D341Med (cell line): ENCODE measurements at places on chromosomes 4 and X.

DNA sequence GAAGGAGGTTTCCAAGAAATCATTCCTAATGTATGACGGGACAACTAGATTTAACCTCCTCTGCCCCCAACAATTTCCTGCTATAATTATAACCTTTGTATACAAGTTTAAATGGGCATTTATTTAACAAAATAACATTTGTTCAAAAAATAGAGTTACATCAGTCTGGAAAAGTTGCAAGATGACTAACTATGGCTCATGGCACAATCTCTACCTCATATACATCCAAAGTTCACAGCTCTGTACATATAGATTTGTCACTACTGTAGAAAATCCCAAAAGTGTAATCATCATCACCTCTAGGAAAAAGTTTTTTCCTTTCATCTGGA, 3.8 kb upstream of the RPS6KA3 start:
- no peak for DNase-seq

DNA sequence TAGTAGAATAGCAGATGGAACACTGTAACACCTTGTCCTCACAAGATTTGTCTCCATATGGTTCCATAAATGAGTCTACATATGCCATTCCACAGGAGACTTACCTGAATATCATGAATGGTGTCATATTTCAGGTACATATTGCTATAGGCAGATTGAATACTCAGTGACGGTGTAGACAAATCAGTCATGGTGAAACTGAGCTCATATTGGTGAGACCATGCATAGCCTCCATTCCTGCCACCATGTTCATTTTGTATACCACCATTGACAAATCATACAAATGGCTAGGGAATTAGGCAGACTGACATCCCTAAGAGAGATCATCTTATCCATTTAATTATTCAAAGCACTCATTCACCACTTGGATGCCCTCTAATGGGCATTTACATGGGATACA, 38.0 kb upstream of the SPP1 start:
- no peak for DNase-seq

DNA sequence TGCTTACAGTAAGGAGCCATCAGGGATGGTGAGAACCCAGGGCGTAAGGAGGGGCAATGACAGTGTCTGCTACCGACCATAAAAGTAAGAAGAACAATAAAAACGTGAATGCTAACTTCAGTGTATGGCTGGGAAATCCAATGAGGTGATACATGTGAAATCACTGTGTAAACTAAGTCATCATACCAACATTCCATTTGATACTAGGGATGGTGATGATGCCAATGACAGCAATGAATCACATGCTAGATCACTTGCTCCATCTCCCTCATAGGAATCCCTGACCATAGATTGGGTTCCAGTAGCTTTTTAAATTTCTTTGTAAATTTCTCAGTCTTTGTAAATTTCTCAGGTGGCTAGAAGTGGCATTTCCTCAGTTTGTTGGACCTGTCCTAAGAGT, 146.3 kb downstream of the SMIM20 start:
- no peak for DNase-seq

- peak; percentile 43 for DNase-seq
These were observed 127.1 kb downstream of the FBXO8 start for GRCh38 chr4:174156239-174156826.

GRCh38 chr4:17347445-17347844, 164.4 kb downstream of the QDPR start:
- peak; percentile 31 for DNase-seq

GRCh38 chrX:77953708-77954107, 15.7 kb downstream of the PGAM4 start:
- DNase-seq: no peak

DNA sequence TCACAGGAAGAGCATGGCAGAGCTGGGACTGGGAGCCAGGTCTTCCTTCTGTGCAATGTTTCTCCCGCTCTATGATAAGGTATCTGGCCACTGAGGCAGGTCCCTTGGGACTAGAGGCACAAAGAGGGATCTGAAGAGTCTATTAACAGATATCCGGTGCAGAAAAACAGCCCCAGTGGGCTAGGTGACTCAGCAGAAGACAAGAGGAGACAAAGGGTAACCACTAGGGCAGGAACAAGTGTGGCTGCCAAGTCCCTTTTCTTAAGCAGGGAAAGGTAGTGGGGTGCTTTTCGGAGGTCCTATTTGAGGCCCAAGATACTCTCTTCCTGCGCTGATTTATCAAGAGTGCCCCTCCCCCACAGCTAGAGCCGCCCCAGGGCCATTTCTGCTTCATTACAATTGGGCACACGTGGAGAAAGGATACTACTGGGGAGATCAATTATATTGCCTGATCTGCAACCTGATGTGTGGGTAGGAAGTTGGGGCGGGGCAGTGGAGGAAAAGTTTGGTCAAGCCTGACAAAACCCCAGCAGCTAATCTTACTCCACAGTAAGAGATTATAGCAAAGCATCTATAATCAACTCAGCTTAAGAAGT, at the start of gene DGAT2L6:
Gene DGAT2L6 (plus strand): TSS at position 546 of the 596 bp plus-strand sequence. CDS start 100 bp downstream, outside the sequence.
- DNase-seq: no peak

DNA sequence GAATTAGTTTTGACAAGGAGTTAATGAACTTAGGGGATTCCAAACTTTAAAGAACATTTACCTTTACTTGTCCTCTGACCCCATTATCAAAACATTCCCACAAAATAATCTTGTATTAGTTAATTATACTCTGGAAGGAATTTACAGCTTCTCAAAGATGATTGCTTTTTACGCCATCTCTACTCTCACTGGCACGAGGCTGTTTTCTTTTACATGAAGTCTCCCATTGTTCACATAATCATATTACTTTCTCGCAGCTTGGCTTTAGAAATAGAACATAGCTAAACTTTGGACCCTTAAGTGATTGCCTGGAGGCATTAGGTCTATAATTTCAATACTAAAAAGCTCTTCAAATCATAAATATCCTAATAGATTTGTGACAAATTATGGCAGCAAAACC, 592.9 kb downstream of the TRIML1 start:
- no peak for DNase-seq

GRCh38 chr4:70511365-70511764, 7.0 kb upstream of the AMTN start:
- DNase-seq: no peak

GRCh38 chr4:71882113-71882841, 98.4 kb upstream of the GC start:
- no peak for DNase-seq

DNA sequence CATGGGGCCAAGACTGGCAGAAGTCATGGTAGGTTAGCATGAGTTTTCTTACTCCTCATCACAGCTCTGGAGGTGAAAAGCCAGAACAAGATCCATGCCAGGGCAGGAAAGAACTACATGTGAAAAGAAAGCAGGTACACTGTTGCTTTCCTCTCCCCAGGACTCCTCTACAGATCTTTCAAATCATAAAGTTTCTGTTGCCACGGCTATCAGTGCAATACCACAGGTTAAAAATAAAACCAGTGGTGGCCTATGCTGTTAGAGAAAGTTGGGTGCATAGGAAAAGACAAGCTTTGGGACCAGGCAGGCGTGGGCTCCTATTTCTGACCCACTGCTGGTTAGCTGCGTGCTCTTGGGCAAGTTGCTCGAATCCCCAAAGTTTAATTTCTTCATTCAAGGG, 81.4 kb downstream of the SH3RF1 start:
- DNase-seq: no peak

DNA sequence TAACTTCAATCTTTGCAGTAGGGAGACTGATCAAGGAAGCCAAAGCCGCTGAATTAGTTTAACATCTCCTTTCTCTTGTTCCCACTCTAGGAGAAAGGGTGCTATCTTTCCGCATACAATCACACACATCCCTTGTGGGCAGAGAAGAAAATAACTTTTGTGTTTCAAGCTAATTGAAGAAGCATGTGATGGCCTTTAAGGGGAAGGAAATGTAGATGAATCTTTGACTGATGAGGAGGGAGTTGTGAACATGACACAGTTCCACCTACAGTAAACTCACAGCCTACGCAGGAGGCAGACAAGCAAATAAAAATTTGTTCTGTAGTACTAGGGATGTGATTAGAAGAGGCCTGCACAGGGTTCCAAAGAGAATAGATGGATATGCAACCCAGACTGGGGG, 14.7 kb upstream of the SPATA4 start:
- no peak for DNase-seq

DNA sequence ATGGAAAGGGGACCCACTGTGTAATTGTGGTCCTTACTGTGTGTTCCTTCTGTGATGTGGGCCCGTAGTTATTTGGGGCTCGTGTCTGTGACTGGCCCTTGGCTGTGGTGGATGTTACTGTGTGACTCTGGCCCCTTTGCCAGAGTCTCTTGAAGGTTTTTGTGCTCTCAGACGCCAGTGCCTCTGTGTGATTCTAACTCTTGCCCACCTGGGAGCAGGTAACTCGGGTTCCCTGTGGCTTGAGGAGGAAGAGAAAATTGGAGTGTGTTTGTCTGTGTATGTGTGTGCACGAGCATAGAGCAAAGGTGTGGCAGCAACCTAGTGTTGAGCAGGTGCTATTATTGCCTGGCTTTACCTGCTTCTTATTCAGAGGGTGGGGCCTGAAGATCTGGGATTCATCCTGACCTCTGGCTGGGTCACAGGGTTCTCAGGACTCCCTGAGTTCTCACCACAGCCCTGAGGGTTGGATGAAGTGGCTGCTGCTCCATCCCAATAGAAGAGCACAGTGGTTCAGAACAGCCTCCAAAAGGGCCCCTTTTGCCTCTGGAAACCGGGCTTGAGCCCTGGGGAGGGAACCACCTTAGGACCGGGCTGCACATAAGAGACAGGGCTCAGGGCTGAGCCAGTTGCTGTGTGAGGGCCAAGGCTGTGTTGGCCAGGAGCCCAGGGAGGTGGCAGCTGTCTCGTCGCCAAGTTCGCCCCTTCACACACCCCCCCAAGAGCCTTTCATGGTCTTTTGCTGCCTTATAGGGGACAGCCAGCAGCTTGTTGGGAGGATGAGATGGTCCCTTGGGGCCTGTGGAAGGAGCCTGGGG, 1.3 kb downstream of the RBM10 start:
- DNase-seq: peak; percentile 65

- no peak for DNase-seq
These were observed 128.2 kb downstream of the GPAT3 start for GRCh38 chr4:83664071-83664470.

- DNase-seq: no peak
These were observed 505.0 kb downstream of the BCOR start for GRCh38 chrX:39592776-39593175.

- no peak for DNase-seq
These were observed 28.6 kb downstream of the SLC16A2 start for GRCh38 chrX:74449937-74450330.

DNA sequence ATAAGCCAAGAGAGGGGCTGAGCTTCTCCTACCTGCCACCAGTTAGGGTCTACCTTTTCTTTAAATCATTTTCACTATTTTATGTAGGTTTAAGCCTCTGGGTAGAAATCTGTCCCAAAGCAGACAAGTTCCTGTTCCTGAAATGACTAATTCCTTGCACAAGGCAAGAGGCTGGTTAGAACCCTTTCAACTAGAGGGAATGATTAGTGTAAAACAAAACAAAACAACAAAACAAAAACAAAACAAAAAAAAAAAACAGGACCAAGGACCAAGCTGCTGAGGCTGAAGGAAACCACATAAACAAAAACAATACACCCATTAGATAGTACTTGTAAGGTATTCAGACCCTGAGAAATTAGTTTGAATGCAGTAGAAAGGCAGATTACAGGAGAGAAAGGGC, 62.7 kb downstream of the MAML3 start:
- no peak for DNase-seq

DNA sequence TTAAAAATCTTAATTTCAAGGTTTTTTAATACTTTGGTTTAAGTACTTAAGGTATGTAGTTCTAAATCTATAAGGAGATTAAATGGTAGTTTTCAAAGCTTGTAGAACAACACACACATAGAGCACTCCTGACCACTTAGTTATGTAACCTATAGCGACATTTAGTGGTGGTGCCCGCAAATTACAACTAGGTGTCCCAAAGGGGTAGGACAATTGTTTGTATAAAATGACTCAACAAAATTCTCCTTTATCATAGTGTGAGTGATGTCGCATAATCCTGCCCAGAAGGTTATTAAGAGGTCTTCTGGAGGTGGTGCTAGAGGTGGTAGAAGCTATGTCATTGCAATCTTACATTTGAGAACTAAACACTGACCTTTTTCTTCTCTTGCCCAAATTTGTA, 373.0 kb upstream of the RASGEF1B start:
- peak; percentile 71 for DNase-seq

DNA sequence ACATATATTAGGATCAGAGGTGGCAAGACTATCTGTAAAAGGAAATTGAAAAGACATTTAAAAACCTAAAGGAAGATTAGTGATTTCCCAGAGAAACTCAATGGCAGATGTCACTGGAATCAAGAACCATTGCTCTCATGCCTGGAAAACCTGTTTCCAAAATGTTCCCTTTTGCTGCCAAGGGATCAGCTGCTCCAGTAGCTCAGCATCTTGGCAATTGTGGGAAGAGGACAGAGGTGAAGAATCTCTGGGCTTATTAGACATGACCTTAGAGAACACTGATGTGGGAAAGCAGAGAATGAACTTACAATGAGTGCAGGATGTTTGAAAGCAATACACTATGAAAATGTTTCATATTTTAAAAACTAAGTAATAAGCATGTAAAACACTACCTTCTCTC, 98.3 kb downstream of the SHROOM3 start:
- no peak for DNase-seq

- no peak for DNase-seq
These were observed 428.8 kb downstream of the PCDH7 start for GRCh38 chr4:31148990-31149389.

- no peak for DNase-seq
These were observed 20.0 kb upstream of the CAMK2D start for GRCh38 chr4:113781439-113782040.

GRCh38 chr4:165628572-165628971, 244.5 kb upstream of the TLL1 start:
- DNase-seq: no peak

GRCh38 chr4:123555233-123555806, 158.7 kb downstream of the SPRY1 start:
- no peak for DNase-seq

DNA sequence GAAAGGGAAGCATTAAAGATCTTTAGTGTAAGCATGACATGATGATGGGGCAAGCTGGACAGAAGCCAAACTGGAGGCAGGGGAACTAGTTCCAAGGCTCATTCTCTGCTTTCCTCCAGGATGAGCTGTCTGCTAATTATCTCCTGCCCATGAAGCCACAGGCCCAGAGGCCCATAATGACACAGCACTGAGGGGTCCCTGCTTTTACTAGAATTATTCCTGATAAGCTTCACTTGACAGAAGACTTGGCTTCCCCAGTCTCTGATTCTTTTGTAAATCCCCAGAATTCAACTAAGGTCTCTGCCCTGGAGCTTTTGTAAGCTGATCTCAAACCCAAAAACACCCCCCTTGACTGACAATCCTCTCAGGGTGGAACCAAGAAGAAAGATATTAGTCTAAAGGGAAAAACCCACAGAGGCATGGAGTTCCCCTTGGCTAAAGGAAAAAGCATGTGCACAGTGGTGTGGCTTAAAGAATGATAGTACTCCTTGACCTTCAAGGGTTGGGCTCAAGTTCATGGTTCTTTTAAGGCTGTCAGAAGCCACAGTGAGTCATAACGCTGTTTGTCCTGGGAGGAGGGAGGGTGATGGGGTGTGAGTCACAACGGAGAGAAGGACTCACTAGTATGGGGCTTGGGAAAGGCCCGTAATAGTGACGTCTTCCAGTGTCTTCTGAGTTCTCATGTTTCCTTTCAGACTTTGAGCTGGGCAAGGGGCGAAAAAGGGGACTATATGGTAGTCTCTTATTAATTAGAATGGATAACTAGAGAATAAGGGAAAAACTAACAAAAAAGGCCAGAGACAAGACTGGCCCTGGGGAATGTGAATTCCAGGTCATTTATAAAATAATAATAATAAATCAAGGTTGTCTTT, 146.0 kb upstream of the CPEB2 start:
- no peak for DNase-seq

GRCh38 chr4:150072471-150072870, 5.8 kb upstream of the DCLK2 start:
- no peak for DNase-seq

GRCh38 chrX:124497386-124497785, 151.0 kb downstream of the SH2D1A start:
- DNase-seq: no peak
